ENCODE measurements at places on chromosomes 5 and 9.

DNA sequence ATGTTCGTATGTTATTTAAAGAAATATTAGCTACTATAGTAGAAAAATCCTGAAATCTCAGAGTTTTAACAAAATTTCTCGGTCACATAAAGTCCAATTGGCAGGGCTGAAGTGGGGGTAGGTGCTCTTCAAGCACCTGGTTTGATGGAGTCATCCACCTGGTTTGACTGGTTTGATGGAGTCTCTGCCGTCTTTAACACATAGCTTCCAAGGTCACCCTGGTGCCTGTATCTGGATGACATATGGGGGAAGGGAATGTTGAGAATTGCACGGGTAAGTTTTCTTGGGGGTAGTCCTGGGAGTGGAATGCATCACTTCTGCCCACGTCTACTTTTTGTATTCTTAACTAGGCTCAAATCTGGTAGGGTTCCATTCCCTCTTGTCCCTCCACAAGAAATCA lies 351.2 kb downstream of the SH3GL2 start:
- no peak for DNase-seq

DNA sequence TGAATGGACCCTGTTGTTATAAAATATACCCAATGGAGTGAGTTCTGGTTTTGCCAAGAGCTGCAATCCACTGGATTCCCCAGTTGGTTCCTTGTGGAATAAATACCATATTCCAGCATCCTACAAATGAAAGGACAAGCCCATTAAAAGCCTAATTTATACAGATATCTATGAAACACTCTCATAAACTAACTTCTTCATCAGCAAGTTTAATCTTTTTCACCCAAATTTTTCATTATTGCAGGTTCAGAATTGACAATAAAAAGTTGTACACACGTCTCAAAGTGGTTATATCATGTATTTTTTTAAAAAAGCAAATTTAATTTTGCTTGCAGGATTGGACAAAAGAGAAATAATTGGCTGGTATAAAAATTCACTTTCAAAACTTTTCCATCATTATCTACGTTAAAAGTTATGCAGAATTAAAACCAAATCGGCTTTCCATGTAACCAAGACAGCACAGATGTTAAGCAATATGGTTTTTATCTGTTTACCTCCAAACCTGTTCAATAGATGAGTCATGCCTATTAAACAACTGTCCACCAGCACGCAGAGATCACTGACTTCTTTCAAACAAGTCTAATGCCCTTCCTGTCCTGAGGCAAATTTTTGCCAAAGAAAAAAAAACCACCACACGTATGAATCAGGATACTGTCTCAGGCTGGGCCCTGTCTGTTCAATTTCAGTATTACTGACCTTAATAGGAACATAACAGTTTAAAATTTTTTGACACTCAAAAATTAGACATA lies 42.5 kb downstream of the CEMIP2 start:
- DNase-seq, result peak; percentile 92

DNA sequence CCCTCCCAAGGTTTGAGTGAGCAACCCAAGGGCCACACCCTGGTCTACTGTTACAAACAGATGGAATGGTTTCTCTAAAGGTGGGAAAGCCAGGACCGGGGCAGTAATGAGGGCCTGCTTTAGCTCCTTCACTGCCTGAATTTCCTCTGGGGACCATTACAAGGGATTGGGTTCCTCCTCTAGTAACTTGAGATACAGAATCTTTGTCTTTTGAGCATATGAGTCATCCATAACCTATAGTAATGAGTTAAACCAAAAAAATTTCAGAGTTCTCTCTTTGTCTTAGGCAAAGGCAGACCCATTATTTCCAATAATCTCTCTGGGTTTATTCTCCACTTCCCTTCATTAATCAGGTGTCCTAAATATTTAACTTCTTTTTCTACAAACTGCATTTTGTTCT lies 618.8 kb downstream of the HINT1 start:
- DNase-seq, result peak; percentile 66

- no peak for DNase-seq
Measured at GRCh38 chr9:8895106-8895860, 1095.7 kb upstream of the DMAC1 start.

- DNase-seq, result no peak
Measured at GRCh38 chr5:141172381-141173204, at the start of gene PCDHB7. TSS of gene PCDHB7 (plus strand) at chr5:141172644. CDS start at chr5:141172836, 192 bp downstream.

- DNase-seq, result no peak
Measured at GRCh38 chr9:8428389-8428788, 628.8 kb upstream of the DMAC1 start.

DNA sequence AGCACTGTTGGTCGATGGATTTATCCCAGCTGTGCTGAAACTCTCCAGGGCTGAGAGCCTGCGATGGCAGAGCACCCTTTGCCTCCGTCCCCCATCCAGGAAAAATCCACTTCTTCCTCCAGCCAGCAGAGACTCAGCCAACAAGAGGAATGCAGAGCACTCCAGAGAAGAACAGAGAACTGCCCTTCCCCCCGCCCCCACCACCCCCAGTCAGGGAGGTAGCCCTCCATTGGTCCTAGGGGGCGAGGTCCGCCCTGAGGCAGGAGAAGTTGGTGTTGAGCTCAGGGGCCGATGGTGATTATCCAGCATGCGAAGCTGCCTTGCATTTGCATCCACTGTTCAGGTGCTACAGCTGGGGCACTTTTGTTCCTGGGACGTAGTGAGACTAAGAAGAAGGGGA lies 9.0 kb downstream of the TLX3 start:
- no peak for DNase-seq

Data from PC-3 (cell line).